ENCODE measurements at places on chromosomes 6 and 20.

DNA sequence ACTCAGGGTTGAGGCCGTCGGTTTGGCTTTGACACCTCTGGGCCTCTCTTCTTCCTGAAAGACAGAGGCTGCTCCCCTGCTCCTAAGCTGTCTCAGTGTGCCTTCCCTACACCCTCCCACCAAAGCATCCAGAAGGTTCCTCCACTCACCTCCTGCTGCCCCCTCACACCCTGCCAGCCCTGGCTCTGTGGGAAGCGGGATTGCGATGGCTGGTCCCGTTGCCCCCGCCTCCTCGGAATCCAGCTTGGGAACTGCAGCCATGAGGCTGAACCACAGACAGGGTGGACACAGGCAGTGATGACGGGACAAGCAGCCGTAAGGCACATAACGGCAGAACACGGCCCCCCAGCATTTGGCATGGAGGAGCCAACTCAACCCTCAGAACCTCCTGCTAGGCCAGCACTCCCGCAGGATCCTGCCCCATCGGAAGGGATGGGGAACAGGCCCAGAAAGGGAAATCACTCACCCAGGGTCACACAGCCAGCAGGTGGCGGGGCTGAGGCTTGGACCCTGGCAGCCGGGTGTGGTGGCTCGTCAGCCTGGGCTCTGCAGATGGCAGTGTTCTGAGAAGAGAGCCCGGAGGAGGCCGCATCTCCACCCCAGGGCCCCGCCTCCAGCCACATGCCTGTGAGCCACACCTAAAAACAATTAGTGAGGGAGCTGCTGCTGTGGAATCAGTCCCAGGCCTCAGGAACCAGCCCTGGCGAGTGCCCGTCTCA, 139.6 kb downstream of the PHACTR3 start:
- DNase-seq = no peak

DNA sequence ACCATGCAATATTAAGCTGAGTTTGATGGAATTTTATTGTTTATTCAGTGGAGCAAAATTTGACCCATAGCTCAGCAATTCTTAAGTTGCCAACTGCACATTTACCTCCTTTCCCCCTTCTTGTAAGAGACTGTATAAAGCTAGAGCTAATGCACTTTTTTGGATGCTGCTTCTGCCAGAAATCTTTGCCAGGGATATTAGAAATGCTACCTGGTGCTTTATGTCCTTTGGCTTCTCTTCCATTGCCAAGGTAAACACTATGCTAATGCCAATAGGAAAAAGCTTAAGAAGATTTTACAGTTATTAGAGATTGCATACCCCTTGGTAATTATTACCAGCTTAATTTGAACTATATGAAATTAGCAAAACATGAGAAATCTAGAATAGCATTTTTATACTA, 79.0 kb upstream of the OGFRL1 start:
- DNase-seq = no peak

- no peak for DNase-seq
These were observed 185.7 kb downstream of the SASH1 start for GRCh38 chr6:148528292-148528691.

- DNase-seq = peak; percentile 92
These were observed 1.7 kb downstream of the AMD1 start for GRCh38 chr6:110876170-110876773.

DNA sequence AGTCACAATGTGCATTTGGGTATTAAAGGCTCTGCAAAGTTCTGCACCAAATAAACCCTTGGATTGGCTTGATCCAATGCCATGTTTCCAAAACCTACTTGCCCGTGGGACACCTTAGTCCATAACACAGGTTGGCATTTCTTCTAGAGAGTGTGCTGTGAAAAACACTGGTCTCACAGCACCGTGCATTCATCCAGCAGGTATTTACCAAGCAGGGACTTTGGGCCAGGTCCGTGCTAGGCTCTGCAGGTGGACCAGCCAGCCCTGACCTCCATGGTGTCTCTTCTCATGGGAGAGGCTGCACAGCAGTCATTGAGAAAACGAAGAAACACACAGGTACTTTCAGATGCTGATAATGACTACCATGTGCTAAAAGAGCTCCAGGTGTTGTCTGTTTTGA, 112.6 kb downstream of the CDH26 start:
- no peak for DNase-seq

Measured in left ventricle myocardium superior (tissue), 1 donor.